SW 1271 (cell line): ENCODE measurements at places on chromosomes 1 and 21.

GRCh38 chr1:21863981-21864380 is 51.9 kb downstream of the LDLRAD2 start:
- no peak for DNase-seq

DNA sequence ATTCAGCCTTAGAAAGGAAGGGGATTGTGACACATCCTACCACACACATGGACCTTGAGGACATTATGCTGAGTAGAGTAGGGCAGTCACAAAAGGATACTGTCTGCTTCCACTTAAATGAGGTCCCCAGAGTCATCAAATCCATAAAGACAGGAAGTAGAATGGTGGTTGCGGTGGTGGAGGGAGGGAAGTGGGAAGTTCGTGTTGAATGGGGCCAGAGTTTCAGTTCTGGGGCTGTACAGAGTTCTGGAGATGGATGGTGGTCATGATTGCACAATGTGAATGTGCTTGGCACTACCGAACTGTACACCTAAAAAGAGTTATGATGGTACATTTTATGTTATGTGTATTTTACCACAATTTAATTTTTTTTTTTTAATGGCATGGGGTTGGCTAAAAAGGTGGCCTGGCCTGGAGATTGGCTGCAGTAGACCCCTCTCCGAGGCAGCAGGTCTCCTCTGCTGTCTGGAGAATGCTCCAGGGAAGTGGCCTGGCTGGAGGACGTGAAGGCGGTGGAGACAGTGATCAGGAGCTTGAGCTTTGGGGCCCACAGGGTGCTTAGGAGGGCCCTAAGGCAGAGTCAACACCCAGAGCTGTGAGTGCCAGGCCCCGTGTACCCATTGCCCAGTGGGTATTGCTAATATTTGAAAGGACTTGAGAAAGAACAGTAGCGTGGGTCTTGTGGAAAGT is 30.4 kb downstream of the IFNGR2 start:
- DNase-seq, result no peak

- no peak for DNase-seq
These were observed 1.2 kb downstream of the FCAMR start for GRCh38 chr1:206969090-206969489.

DNA sequence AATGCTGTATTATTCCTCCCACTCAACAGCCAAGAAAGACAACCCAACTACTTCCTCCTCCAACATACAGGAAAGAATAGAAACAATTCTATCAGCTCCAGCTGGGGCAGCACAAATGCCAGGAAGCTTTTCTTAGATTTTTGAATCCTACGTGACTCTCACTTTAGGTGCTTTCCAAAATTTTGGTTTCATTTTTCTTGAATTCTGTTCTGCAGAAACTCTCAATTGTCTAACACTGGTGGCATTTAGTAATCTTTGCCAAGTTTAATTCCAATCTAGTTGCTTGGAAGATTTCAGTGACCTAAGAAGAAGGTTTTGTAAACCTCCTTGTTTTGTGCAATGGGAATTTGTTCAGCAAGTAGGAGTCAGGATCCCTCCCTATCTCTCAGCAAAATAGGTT is 37.1 kb upstream of the DOCK7 start:
- no peak for DNase-seq

- no peak for DNase-seq
These were observed 251.8 kb upstream of the VAMP3 start for GRCh38 chr1:7519181-7519860.

- no peak for DNase-seq
These were observed 198.1 kb downstream of the ZZZ3 start for GRCh38 chr1:77484334-77484733.

GRCh38 chr1:220139966-220140365 is 46.0 kb downstream of the IARS2 start:
- DNase-seq, result no peak

- no peak for DNase-seq
These were observed at the start of gene FCRL5 for GRCh38 chr1:157551694-157552693. FCRL5 (minus strand) TSS chr1:157552515; CDS start chr1:157552362, 153 bp downstream.

DNA sequence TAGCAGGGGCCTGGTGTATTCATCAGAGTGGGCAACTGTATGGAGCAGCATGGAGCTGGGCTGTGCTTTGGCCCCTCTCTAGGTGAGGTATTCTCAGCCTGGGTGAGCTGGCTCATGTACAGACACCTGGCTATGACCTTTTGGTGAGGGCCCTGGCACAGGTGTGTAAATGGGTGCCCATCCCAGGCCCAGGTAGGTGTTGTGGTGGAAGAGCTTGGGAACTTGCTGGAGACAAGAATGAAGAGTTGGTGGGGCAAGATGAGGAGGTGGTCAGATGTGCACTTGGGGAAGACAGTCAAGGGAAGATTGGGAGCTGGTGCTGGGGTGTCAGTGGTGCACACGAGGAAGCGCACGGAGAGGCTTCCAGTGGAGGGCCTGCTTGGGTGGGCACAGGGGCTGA is 95.5 kb downstream of the TRIM11 start:
- DNase-seq, result no peak

GRCh38 chr21:25179116-25179515 is 428.2 kb downstream of the MRPL39 start:
- no peak for DNase-seq

DNA sequence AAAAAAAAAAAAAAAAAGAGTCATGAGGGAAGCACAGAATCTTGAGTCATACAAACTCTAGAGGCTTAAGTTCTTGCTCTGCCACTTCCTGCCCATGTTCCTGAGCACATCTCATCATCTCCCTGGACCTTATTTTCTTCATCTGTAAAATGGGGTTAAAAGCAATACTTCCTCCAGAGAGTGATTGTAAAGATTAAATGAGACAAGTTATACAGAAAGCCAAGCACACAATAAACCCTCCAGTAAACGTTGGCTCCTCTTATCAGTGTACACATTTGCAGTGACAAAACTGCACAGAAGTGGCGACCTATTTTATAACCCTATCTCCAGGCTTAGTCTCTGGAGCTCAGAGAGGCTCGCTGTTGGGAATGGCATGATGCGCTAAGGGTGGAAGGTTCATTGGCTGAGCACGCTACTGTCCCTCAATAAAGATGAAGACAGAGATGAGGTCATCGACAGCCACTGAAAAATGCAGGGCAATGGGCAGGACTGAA is 82.1 kb downstream of the RRAGC start:
- no peak for DNase-seq

DNA sequence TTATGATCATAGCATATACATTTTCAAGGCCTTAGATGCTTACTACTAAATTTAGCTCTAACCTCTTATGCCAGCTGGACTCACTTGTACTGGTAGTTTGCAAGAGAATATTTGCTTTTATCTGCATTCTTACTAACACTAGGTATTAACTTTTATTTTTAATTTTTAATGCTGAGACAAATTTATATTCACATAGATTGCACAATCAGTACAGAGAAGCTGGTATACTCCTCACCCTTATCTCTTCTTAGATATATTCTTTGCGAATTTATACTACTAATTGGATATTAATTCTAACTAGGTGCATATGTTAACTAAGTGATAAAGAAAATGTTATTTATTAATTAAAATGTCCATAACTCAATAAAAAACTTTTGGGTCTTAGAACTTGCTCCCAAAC is 561.8 kb upstream of the PRMT6 start:
- DNase-seq, result no peak

GRCh38 chr1:184052194-184052559 is 647 bp downstream of the TSEN15 start:
- no peak for DNase-seq

DNA sequence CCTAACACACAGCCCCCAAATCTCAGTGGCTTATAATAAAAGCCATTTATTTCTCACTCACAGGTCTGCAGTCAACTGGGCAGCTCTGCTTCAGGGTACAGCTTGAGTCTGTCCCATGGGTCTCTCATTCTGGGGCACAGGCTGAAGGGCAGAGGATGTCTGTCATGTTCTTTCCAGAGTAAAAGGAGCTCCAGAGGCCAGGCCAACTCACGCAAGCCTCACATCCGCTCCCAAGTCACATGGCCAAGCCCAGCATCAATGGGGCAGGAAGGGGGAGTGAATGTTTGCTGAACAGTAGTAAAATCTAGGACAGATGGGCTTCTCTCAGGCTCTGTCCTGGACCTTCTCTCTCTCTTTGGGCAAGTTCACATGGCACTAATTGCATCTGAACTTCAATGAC is 7.1 kb upstream of the SSBP3 start:
- no peak for DNase-seq

DNA sequence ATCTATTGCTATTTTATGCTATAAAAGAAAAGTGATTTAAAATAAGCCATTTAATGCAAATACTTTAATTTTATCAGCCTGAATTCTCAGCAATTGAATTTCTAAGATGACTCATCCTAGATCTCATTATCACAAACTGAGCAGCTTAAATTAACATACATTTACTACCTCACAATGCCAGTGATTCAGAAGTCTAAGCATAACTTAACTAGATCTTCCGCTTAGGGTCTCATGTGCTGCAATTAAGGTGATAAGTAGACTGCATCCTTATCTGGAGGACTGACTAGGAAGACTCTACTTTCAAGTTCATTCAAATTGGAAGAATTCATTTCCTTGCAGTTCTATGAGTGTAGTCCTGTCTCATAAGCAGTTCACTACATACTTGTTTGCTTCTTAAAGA is 286.6 kb downstream of the COL11A1 start:
- DNase-seq, result no peak

DNA sequence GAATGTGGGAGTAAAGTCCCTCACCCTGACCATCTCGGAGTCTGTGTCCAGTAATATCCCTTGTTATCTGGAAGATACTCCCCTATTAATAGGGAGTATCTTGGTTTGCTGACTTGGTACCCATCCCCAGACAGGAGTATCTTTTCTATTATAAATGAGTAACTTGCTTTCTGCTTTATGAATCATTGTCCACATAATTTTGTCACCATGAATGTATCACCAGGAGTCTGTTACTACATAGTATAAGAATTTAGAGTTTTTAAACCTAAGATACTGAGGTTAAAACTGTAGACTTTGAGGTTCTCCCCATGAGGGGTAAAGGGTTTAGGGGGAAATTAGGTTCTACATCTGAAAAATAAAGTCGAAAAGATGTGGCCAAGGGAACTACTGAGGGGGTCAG is 175.6 kb downstream of the FCRL5 start:
- no peak for DNase-seq

DNA sequence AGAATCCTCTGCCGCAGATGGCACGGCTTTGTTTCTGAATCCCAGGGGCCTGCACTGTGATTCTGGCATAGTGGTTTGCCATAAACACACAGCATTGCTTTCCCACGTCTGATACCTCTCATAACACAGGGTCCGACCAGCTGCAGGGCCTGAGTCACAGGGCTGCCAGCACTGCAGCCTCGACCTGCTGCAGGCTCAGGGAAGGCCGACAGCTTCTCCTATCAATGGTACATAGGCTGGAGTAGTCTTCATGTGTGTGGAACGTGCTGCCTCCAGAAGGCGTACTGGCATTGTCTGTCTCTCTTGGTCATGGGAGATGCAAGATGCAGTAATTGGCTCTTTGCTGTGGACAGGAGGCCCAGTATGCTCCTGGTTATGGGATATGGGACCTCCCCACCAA is 53.5 kb upstream of the PDE9A start:
- no peak for DNase-seq

DNA sequence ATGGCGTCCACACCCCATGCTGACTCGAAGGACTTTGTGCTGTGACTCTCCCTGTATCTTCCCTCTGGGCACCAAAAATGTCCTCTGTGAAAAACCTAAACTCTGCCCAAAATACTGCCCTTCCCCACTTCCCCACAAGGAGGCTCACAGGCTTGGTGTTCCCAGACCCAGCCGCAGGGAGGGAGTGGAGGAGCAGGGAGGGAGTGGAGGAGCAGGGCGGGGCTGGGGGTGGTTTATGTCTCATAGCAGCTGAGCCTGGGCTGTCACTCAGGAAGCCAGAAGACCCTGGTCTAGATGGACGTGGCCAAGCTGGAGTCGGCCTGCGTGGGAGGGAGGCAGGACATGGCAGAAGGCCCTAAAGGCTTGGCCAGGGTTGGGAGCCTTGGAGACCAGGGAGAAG is 461.7 kb downstream of the PTPRU start:
- DNase-seq, result peak; percentile 6

DNA sequence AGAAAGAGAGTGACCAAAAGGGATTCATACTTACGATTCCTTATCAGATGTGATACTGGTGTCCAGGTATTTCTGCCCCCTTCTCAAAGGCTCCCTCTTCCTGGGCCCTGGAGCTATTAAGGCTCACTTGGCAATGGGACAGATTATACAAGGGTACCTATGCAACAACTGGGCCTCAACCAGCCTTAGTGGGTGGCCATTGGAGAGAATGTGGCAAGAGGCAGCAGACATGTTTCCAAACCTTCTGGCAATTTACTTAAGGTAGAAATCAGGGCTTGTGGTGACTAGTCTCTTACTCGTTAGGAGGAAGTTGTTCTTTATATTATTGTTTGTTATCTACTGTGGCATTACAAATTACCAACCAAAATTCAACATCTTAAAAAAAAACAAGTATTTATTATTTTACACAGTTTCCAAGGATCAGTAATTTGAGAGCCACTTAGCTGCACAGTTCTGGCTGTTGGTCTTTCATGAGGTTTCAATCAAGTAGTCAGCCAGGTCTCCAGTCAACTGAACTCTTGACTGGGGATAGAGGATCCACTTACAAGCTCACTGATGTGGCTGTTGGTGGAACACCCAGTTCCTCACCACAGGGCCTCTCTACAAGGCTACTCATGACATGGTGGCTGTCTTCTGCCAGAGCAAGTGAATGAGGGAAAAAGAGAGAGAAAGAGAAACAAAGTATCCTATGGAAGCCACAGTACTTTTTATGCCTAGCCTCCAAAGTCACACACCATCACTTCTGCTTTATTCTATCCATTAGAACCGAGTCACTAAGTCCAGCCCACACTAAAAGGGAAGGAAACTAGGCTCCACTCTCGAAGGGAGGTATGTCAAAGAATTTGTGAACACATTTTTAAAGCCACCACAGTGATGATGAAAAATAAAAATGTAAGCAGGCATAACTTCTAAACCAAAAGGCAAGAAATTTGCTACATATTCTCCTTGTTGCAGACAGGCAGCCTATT is 10.7 kb downstream of the ZNF648 start:
- no peak for DNase-seq

DNA sequence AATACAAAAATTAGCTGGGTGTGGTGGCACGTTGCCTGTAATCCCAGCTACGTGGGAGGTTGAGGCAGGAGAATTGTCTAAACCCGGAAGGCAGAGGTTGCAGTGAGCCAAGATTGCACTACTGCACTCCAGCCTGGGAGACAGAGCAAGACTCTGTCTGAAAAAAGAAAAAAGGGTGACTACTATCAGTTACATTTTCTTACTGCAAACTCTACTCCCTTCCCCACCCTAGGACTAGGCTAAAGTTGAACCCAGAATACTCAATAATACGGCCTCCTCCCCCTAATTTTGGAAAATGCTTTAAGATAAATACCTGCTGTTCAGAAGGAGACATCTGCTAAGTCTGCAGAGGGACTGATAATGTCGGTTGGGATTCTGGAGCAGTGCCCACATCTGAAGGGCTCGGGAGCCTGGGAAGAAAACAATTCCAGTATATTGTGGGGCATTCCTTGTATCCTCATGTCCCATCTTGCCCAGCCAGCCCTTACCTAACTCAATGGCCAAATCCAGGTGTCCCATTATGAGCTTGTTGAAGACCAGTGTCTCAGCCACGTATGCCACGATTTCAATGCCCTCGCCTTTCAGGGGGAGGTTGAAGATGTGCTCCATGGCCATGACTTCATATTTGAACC is 89.7 kb downstream of the ADCY10 start:
- DNase-seq, result no peak
